ENCODE measurements at places on chromosomes 3 and 15.
A peak's percentile ranks its signal among the peaks of the same experiment; 100 is the strongest.

GRCh38 chr3:83514130-83514914 is 1444.5 kb upstream of the CADM2 start:
- no peak for DNase-seq

DNA sequence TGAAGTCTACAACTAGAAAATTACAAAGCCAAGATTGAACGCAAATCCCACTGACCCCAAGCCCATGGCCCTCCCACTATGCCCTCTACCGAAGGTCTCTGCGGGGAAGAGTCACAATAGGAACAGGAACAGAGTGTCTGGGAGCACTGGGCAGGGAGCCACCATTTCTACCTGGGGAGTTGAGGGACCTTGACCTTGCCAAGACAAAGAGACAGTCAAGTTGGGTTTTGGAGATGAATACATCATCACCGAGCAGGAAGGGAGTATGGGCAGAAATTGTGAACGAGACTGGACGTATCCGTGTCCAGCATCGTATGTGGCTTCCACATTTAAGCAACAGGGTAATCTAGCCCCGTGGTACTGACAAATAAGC is 30.8 kb upstream of the BFSP2 start:
- no peak for DNase-seq

DNA sequence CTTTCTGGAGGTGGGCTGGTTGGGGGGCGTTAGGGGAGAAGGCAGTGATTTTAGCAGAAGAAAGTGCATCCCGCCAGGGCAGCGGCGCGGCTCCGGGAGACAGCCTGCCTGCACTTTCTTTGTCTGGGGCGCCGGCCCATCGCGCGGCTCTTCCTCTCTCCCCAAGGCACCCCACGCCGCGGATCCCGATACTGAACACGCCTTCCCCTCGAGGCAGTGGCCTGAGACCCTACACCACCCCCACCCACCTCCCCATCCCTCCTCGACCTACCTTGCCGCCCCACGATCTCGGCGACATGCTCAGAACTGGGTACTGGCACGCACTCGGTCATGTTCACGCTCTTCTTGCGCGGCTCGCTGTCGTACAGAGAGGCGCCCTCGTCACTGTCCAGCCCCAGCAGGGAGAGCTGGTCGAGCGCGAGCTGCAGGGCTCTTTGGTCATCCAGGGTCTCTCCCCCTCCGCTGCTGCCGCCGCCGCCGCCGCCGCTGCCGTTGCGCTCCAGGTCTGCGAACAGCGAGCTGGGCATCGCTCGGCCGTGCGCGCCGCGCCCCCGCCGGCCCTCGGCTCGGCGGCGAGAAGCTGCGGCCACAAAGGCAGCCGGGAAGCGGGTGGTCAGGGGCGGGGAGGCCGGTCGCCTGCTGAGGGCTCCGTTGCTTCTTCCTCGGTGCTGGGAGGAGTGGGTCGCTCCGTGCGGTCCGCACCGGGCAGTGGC is 483 bp downstream of the MEX3B start:
- DNase-seq: peak; percentile 36

- no peak for DNase-seq
These were observed 21.5 kb downstream of the TJP1 start for GRCh38 chr15:29800491-29801366.

DNA sequence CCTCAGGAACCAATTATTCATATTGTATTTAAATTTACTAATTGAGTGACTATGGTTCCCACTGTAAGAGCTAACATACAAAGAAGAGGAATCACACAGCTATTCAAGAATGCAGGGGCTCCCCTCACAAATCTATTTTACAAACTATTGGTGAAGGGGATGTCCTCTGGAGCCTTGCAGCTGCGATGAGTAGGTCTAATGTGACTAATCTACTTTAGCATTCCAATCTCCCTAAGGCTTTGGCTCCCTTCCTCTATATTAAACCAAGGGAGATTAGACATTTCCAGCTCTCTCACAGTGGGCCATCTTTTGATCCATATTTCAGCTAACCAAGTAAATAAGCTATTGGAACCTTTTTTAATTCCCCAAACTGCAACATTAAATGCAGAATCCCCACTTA is 514.2 kb upstream of the BCHE start:
- no peak for DNase-seq

GRCh38 chr3:171282041-171282440 is 178.2 kb downstream of the TNIK start:
- no peak for DNase-seq

- peak; percentile 93 for DNase-seq
These were observed 88.8 kb upstream of the CHD2 start for GRCh38 chr15:92811148-92811913.

DNA sequence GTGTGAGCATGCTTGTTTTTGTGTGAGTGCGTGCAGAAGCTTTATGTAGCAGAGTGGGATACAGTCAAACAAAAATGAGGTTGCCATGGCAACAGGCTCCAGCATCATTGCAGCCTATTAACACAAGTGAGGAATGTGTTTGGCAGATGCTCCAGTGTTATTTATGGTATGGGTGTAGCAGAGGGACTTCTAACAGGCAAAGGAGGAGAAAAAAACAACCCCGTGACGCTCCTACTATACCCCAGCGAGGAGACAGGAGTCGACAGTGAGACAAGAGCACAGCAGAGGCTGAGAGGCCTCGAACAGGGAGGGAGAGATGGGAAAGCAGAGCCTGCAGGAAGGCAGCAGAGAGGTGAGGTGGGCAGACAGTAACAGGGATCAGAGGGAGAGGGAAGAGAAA is 4.9 kb downstream of the ADCY5 start:
- DNase-seq: no peak

- DNase-seq: peak; percentile 2
These were observed 452.1 kb upstream of the RASGRP1 start for GRCh38 chr15:39016706-39017105.

DNA sequence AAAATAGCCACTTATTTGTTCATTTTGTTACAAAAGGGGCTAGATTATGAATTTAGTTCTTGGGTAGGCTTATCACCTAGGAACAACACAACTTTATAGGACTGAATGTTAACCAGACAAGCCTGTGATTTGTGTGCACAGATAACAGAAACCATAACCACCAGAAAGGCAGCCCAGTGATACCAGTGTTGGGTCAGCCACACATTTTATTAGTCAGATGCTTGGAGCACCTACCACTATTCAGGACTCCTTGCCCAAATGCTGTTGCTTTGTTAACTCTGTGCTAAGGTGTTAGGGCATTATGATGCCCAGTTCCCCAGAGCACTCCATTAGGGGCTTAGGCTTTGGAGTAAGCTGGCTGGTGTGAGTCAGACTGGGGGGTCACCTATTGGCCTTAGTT is 22.5 kb downstream of the PLCL2 start:
- DNase-seq: no peak

GRCh38 chr15:101368086-101368780 is 73.2 kb upstream of the SNRPA1 start:
- DNase-seq: no peak

- DNase-seq: no peak
These were observed 107.4 kb downstream of the KLHL25 start for GRCh38 chr15:85687329-85687728.

DNA sequence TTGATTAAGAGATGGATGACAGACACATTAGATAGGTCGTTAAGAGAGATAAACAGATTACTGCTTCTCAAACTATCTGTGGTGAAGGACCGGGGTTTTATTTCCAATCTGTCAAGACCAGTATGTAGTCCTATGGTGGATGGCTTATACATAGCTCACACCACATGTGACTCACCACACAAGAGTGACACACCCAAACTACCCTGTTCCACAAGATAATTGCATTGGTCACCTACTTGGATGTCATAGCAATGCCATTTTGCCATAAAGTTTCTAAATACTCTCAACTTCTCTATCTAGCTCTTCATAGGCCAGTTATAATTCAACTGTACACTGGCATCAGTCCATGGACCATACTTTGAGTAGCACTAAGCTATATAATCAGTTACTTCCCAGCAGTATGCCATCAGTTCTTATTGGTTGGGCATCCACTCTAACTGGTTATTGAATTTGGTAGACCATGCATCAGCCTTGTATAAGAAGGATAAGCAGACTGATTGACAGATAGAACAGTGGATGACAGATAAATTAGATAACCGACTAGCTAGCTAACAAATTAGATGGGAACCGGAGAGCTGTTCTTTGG is 11.6 kb downstream of the WWTR1 start:
- peak; percentile 61 for DNase-seq

- DNase-seq: no peak
These were observed 42.2 kb downstream of the SLC28A1 start for GRCh38 chr15:84926491-84927230.

- no peak for DNase-seq
These were observed 374.9 kb downstream of the PLCL2 start for GRCh38 chr3:17259685-17260084.

- DNase-seq: no peak
These were observed 72.3 kb upstream of the EIF1B start for GRCh38 chr3:40237159-40237558.

DNA sequence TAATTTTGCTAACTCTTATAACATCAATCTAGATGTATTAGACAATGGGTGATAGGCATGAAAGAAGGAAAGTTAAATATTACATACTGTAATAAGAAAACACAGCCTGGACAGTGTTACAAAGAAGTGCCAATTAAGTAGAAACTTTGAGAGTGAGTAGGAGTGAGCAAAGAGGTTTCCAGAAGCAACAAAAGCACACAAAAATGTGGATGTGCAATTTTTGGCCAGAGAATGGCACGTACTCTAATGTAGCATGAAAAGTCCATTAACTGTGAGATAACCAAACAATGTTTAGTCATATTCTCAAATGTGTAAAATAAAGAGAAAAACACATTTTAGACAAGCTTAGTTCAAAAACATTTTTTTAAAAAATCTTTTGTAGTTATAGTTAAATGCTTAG is 567.3 kb downstream of the ROBO1 start:
- no peak for DNase-seq

DNA sequence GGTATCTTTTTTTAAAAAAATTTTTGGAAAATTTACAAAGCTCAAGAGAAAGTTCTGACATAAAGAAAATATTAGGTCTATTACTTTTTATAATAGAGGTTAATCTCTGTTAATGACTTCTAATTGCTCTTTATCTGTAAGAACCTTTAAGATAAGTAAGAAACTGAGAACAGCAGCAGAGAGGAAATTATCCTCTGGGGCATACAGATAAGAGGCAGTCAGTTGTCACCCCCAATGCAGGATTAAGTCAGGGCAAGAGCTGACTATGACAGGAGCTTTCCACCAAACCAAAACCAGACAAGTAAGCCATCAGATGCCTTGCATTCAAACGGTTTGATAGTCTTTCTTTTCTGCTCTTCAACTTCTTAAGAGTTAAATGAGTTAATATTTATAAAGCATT is 149.0 kb downstream of the GSK3B start:
- DNase-seq: no peak

DNA sequence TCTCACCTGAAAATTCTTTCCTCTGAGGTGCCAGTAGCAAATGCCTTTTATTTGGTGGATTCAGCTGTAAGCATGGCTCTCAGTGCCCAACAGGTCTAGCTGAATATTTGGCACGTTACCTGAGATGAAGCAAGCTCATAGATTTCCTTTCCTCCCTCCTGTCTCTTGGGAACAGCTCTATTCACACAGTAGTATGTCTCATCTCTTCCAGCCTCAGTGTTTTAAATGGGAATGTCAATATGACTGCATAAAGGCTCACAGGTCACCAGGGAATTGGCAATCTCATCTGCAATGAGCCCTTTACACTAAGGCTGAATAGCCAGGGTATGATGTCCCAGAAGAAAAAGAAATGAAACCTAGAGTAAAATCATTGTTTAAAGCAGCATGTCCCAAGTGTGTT is 733.5 kb downstream of the NTRK3 start:
- DNase-seq: no peak

All from SW480 (cell line).